ENCODE measurements at places on chromosomes 12 and 14.
A peak's percentile ranks its signal among the peaks of the same experiment; 100 is the strongest.

- DNase-seq: peak; percentile 19
Measured at GRCh38 chr12:87661786-87662377, 367.3 kb downstream of the C12orf50 start.

DNA sequence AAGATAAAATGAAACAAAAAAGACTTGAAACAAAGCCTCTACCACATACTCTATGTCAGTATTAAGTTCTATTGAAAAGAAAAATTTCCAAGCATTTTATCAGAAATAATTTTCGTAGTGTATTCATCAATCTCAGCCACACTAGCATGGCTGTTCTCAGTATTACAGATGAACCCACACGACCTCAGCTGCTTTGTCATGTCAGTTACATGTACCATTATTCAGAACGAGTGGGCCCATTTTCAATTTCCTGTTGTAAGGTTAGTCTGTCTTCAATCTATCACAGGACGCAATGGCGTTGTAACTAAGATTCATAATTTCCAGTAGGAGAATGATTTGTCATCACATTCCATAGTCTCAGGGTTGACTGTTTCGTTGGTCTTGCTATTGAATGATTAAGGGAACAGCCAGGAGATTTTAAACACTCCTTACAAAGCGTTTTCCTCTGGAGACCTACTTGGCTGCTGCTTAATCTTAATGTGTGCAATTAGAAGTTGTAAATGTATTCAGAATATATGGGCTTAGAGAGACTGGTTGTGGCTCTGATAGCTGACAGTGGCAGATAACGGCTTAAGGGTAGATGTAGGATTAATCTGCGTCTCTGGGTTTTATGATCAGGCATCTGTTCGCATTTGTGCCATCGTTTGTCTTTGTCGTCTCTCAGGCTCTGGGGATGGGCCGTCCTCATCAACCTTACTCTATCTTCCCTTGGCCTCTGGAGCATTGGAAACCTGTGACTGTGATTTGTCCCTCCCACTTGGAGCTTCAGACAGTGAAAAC is 65.4 kb downstream of the GLT1D1 start:
- DNase-seq: no peak

GRCh38 chr14:100898935-100899883 is 4.3 kb downstream of the RTL1 start:
- DNase-seq: no peak

GRCh38 chr14:68577802-68578541 is 214.9 kb downstream of the ZFP36L1 start:
- no peak for DNase-seq

DNA sequence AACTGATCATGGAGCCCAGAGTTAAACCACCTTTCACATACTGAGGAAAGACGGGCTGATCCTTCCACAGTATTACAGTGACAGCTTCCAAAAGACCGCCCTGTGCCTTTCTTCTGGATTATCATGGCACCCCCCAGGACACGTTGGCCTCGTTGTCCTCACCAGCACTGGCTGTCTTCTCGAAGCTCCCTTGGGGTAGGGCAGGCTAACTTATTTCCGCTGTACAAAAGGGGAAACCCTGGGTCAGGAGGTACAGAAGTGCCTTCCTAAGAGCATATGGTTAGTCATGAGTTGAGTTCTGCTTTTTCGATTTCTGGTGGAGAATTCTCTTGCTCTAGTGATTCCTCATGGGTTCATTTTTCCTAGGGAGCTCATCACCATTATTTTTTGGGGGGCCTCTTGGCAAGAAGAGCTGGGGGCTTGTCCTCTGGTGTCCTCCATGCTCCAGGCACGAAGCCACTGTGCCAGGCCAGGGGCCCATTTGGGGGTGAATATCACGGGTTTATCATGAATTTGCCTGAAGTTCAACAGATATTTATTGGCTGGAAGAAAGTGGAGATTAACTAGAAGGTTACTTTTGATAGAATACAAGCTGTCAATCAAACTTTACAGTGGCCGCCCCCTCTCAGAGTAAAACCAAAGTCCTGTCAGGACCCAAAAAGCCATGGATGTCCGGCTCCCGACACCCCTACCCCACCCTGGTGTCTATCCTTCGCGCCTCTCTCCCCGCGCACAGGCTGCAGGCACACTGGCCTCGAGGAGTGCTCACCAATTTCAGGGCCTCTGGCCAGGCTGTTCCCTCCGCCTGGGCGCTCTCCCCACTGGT is 8.8 kb upstream of the TRAF3 start:
- no peak for DNase-seq

GRCh38 chr12:14261096-14261495 is 104.4 kb upstream of the ATF7IP start:
- no peak for DNase-seq

GRCh38 chr12:24551163-24551786 is 397.6 kb downstream of the BCAT1 start:
- peak; percentile 4 for DNase-seq

GRCh38 chr12:65306366-65307168 is 28.1 kb downstream of the MSRB3 start:
- peak; percentile 12 for DNase-seq

- no peak for DNase-seq
Measured at GRCh38 chr12:13071305-13072280, 27.4 kb downstream of the FAM234B start.

DNA sequence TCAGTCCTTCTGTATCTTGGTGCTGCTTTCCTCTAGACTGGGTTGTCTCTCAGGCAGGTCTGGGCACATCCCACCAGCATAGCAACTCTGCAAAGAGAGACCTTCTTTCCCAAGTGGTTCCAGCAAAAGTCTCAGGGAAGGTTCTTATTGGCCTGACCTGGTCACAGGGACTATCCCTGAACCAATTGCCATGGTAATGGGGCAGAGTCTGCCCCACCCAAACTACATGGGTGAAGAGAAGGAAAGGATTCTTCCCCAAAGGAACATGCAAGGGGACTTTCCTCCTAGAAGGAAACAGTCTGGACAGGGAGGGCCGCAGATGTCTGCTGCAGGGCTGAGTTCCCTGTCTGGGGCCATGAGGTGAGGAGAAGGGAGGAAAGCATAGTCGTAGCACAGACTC is 122.2 kb upstream of the NCOR2 start:
- no peak for DNase-seq

- DNase-seq: no peak
Measured at GRCh38 chr14:68132563-68133121, 313.1 kb downstream of the RAD51B start.
